ENCODE measurements at places on chromosomes 3 and 15.

DNA sequence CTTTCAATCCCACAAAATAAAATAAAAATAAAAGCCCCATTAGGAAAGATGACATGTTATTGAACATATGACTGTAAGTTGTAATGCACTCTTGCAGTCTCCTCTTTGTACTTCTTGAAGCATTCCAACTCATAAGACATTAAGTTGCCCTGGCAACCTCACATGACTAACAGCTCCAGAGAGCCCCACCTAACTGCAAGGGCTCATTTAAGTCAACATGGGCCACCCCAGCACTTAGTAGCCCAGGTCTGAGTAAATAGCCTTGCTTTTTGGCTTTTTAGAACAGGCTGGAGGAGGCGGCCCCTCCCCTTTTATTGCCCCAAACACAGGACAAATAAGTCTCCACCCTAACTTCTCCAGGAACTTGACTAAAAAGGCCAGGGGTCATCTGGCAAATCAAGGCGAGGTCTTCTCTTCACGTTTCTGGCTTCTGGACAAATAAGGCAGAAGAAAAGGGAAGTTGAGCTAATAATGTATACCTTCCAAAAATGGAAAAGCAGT, 135.1 kb downstream of the TMCO5A start:
- DNase-seq: peak; percentile 68

GRCh38 chr3:122989856-122990575, 37.5 kb downstream of the SEMA5B start:
- no peak for DNase-seq

- peak; percentile 60 for DNase-seq
Measured at GRCh38 chr3:188760408-188760807, 411.4 kb upstream of the TPRG1 start.

DNA sequence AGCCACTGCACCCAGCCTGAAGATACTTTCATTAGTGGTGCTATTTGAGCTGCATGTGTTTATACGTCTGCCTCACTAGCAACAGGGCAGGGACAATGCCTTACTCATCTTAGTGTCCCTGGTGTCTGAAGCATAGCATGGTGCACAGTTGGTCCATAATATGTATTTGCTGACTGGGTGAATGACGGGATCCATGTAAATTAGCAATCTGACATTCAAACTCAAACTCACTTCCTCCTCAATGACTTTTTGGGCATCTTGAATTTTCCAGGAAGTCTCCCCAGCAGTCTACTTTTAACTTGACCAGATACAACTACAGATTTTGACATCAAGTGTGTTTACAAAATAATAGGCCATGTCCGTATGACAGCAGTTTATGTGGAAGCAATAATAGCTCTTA, 3.0 kb upstream of the LDHAL6B start:
- no peak for DNase-seq

GRCh38 chr3:40337136-40338108, 27.9 kb downstream of the EIF1B start:
- DNase-seq: no peak

- DNase-seq: no peak
Measured at GRCh38 chr3:114877378-114878113, 269.5 kb downstream of the ZBTB20 start.

All from astrocyte of the hippocampus (primary cell).